ENCODE measurements at places on chromosomes 5 and 9.

GRCh38 chr9:88953381-88954029 lies 37.8 kb upstream of the S1PR3 start:
- DNase-seq = no peak

DNA sequence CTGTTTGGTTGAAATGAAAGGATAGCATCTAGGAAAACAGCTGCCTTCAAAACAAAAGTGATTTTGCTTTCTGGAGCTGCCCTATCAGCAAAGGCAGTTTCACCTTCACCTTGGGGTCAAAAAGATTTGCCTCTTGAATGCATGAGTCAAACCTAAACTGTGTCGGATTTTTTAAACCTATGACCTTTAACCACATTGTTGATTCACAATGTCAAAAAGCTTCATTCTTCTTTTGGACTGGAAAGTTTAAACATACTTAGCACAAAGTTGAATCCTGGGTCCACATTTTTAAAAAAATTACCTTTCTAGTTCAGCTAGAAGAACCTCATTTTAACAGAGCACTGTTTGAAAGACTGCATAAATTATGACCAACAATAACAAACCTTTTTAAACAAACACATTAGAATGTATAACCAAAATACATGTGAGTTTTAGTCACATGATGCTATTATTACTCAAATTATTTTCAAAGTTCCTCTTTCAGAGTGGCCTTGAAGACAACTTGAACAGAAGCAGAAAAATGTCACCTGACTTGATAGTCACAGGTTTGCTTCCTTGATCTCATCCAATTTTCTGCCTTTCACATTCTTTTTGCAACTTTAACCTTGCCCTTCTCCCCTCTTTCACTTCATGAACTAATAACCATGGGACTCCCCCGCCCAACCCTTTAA lies 109.7 kb upstream of the LHFPL2 start:
- DNase-seq = no peak

DNA sequence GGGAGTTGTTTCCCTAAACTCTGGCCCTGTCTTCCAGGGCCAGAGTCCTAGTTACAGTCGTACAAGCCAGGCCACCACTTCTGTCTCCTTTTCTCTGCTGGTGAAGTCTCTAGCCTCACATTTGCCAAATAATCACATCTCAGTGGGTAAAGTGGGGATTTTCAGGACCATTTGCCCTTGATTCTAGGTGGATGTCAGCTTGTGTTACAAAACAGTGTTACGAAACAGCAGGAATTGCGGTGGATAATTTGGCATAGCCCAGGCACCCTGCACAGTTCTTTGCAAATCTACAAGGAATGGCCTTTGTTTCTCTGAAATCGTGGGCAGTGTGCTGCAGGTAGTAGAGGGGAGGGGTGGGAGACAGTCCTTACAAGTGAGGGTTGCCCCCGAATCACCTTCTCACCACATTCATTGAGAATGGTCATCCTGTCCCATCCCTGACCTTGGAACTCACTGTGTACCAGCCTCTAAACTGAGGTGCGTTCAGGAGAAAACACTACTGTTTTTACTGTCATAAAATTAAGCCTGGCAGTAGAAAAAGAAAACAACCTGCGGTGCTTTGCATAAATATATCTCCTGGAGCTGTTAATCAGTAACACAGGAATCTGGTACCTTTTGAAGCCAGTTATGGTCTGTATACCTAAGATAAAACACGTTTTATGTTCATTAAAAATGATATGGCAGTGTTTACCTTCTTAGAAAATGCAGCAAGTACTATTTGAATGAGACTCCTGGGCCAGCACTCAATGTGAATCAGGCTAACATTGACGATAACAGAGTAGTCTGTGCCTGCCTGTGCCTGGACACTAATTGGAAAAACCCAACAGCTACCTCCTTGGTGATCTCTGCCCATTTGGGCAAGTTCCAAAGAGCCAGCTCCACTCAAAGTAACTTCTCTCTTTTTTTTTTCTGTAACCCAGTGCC lies 44.3 kb downstream of the CYSTM1 start:
- peak; percentile 60 for DNase-seq

DNA sequence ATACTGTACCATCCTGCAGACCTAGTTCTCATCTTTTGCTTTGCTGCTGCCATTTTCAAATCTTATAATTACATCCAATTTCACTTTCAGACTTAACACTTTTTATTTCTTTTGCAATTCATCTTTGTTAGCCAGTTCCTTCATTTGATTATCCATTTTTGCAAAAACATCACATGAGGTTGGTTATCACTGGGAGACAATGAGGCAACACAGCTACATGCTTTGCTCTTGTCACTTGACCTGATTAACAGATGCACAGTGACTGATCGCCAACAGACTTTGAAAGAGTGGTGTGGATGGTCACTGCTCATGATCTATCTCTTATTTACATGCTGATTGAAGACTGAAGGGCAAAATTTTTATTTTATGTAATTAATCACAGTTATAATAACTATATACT lies 17.0 kb upstream of the RNF20 start:
- DNase-seq = no peak

- DNase-seq = no peak
These were observed 545.3 kb downstream of the TLE4 start for GRCh38 chr9:80117031-80117430.

- DNase-seq = no peak
These were observed 5.2 kb downstream of the GNAQ start for GRCh38 chr9:78026416-78026815.

DNA sequence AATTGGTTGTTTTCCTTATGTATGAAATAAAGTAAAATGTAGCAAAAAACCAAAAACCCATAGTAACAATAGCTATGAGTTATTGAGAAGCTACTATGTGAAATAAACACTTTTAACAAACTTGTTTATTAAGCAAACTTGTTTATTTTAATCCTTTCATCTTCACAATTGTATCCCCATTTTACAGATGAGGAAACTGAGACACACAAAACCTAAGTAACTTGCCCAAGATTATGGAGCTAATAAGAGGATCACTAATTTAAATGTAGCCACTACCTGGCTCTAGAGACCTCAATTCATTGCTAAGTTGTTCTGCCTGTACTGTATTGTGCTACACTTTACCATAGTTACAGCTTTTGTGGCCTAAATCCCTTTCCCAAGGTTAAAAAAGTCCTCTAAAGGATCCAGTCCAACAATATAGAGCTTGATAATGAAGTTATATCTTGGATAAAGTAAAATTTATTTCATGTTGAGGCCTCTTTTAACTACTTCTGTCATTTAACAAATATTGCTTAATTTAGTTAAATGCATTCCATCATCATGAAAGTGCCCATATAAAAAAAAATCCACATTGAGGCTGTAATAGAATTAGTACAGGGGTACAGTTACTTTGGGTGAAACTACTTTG lies 22.1 kb downstream of the HOMER1 start:
- DNase-seq = no peak

DNA sequence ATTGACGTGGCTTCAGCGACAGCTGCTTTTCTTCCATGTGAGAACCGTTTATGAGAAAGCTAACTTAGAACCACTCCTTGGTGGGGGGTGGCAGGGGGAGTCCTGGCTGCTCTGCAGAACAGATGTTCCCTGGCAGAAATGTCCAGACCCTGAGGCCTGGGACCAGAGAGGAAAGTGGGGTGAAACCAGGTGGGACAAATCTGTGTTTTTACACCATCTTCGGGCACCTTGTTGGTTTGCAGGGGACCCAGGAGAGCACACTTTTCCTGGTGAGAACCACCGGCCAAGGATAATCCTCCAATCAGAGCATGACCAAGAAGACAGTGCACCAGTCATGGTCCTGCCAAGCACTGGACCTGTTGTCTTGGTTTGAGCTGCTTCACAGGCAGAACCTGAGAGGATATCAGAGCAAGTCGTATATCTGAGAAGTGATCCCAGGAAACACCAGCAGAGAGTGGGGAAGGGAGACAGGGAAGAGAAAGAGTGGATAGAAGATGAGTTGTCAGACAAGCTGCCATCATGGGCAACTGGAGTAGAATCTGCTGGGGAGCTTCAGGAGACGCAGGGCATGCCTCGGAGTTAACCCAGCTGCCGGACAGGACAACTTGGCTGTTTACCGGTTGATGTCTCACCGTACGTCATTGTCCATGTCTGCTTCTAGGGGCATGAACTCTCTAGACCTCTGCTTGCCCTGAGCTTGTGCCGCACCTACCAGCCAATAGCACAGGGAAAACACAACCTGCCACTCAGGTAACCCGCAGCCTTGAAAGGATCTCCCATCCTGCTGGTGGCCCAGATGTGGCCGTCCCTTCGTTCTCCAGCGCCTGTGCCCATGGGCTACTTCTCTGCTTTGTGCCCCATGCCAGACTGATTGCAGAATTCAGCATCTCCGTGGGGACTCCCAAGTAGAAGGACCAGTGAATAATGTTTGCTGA lies 178.4 kb upstream of the MVB12B start:
- DNase-seq = peak; percentile 13

GRCh38 chr9:82369251-82369945 lies 380.8 kb downstream of the SPATA31D1 start:
- DNase-seq = no peak

DNA sequence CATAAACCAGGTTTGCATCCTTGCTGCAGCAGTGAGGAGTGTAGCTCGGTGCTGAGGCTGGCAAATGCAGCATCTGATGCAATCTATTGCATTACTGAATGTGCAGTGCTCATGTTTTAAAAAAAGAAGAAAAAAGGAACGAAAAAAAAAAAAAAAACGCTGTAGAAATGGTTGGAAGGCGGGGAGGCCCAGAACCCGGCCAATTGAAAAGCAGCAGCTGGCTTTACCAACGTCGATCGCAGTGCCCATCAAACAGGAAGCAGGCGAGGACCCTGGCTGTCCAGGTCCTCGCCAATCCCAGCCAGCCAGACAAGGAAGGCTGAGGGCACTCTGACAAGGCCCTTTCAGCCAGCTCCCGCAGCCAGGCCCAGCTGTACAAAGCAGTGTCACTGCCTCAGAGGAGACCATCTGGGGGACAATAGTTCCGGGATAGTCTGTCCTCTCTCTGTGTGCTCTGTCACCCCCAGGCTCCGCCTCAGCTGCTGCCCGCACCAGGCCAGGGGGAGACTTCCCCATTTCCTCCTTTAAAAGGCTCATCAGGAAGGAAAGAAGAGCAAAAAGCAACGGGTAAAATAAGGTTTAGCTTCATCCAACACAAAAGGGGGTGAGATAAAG lies 21.8 kb upstream of the CPEB4 start:
- DNase-seq = no peak

GRCh38 chr5:1985781-1986180 lies 103.1 kb upstream of the IRX4 start:
- no peak for DNase-seq

GRCh38 chr5:87303324-87303723 lies 35.6 kb downstream of the RASA1 start:
- DNase-seq = no peak

DNA sequence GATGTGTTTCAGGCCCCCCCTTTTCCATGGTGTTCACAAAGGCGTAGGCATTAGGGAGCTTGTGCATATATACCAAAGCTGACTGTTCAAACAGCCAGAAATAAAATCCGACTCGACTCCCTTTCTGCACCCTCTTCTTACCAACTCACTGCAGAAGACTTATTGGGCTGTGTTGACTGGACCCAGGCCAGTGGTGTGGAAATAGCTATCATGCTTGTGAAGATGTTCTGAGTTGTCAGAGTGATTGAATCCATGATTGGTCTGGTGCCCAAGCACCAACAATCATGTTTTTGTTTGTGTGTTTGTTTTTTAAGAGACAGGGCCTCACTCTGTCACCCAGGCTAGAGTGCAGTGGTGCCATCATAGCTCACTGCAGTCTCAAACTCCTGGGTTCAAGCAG lies 21.6 kb downstream of the TJP2 start:
- DNase-seq = no peak

GRCh38 chr5:173697931-173698579 lies 81.6 kb upstream of the BOD1 start:
- DNase-seq = no peak

- no peak for DNase-seq
These were observed 309.1 kb downstream of the PSAT1 start for GRCh38 chr9:78606001-78606379.

DNA sequence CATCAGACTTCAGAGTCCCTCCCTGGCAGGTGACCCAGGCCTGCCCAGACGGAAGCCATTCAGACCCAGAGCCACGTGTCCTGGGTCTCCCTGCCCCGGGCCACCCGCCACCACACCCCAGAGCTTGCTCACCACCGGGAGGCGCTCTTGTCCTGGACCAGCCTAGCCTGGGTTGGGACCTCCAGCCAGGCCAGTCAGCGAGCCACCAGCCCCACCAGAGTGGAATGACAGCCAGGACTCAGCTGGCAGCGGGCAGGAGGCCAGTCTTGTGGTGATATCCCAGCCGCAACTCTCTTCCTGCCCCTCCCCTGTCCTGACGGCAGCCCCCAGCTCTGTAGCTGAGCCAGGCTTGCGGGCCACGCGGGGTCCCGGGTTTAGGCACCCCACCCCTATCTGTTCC lies 1.7 kb upstream of the PTGDS start:
- DNase-seq = peak; percentile 35

DNA sequence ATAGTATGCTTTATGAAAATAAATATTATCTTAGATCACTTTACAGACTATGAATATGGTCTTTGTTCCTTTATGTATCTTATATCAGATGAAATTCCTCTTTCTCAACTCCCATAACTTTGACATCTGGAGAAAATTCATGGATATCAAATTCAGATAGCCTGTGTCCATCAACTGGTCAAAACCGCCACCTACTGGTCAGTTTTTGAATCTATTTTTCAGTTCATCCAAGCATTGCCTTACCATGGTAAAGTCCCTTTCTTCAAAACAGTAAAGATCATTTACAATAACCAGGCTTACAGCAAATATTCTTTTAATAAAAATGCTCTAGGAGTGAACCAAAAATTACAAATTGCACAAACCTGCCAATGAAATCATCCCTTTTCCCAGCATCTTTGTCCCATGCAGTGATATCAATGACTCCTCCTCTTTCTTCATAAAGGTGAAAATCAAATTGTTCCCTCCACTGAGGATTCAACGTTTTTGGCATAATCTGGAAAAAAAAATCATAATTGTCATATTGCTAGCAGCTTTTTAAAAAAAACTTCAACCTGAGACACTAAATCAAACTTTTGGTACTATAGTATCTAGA lies 290.5 kb downstream of the SLF1 start:
- no peak for DNase-seq

DNA sequence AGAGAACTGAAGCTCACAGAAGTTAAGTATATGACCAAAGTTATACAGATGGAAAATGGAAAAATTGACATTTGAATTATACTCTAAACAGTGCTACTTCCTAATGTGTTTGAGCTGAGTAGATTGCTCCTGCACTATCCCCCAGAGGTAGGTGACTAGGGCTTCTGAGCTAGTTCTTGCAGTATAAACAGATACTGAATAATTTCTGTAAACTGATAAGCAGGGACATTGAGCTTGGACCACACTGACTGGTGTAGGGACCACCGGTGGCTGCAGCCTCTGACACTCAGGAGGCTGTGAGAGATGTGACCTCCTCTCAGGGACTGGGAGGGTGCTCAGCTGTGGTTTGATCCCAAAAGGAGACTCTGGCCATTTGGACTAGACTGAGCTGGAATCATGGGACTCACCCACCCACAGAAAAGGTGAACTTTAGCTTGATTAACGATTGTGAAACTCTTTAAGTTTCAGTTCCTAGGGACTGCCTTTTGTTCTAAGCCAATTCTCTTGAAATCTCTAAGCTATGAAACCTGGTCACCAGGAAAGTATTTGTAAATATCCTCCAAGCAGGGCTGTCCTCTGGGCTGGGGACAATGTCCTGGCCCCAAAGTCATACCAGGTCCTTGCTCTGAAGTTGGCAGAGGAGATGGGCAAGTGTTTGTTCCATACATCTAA lies 291.5 kb downstream of the SEC61B start:
- DNase-seq = no peak
